DMS 273 treated with DMSO at 0.1 percent for 48 hours (cell line): ENCODE measurements at places on chromosomes 1 and 21.

GRCh38 chr21:46424621-46425020 is 34.1 kb upstream of the DIP2A start:
- no peak for DNase-seq

GRCh38 chr1:233375653-233376052 is 48.1 kb downstream of the MAP3K21 start:
- no peak for DNase-seq

DNA sequence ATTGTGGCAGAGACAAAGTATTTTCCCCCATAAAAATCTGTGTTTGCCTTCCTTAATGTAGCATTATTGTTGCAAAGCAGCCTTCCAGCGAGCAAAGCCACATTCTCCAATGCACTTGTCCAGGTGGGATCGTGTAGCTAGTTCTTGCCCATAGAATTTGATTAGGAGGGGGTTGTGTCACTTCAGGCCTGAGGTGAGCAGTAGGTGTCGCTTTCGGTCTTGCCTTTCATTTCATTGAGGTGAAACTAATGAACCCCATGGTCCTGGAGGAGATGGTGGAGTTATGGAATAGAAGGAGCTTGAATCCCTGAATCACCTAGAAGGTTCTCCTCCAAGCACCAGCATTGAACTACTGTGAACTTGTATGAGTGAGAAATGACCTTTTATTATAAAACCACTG is 318.9 kb upstream of the PBX1 start:
- DNase-seq: no peak

DNA sequence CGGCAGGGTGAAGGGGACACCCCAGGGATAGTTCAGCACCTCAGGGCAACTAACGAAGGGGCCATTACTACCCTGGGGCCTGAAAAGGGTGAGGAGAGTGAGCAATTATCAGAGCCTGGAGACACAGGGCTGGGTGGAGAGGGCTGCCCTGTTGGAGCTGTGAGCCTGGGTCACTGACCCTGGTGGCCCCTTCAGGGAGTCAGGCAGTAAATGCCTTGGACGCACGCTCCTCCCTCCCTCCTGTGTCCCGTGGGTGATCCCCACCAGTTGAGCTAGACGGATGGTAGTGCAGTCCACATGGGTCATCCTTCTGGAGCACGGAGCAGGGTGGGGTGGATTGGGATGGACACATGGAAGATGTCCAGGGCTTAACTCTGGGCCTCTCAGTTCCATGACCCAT is 305.3 kb downstream of the PTPRU start:
- no peak for DNase-seq

DNA sequence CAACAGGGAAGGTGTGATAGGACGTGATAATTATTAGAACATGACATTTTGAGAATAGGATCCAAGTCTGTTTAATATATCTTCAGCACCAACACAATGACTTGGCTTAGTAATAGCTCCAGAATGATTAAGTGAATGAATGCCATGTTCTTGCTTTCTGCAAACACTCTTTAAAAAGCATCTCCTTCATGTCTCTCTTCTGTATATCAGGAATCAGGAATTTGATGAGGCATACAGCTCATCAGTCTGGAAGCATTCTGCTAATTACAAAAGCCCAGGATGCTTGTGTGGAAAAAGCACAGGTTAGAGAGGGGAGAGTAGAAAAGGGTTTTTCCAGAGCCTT is 113.0 kb upstream of the ZNF648 start:
- DNase-seq: no peak

DNA sequence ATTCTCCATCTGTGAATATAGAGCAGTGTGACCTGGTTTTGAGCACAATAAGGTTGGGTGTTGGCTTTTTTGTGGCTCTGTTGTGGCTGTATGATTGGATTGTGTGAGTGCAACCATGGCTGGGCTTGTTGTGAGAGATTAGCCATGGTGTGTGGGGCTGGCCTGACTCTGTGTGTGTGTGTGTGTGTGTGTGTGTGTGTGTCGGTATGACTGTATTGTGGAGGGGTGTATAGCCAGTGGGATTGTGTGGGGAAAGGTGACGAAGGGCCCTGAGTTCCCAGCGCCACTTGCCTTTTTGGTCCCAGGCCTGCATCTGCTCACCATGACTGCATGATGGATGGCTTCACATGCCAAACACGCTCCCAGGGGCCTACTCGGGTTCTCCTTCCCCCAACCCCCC is 5.9 kb upstream of the SLC6A9 start:
- no peak for DNase-seq

GRCh38 chr1:43832998-43833397 is 100.6 kb upstream of the ARTN start:
- DNase-seq: no peak

DNA sequence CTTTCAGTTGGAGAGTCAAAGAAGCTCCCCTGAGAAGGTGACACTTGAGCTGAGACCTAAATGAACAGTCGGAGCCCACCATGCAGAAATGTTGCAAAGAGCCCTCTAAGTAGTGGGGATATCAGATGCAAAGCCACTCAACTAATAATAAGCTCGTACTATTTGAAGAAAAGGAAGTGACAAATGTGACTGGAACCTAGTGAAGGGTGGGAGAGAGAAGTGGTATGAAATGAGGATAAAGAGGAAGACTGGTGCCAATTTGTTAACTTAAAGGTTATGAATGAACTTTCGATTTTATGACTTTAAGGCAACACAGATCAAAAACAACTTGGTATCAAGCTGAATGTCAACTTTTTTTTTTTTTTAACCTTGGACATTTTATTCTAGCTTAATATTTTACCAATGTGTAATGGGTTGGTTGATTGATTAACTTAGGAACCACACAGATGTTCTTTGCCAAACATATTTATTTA is 14.7 kb downstream of the LYPLAL1 start:
- DNase-seq: no peak
